ENCODE measurements at places on chromosomes 3 and 15.

GRCh38 chr15:39100106-39100660 lies 480.7 kb upstream of the THBS1 start:
- DNase-seq, result no peak

DNA sequence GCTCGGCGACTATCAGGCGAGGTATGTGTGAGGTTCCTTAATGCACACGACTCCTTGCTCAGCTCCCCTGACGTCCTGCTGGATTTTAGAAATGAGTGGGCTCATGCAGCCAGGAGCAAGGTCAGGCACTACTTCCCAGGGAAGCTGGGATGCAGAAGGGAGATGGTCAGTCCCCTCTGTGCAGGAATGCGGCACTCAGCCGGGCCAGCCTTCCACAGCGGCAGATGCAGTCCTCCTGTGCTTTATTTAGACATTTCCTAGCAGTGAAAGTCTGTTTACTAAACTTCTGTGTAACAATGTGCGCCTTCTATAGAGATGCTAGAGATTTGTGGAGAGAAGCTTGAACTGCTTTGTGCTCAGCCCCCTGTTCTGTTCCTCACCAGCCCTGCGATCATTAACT lies 252.1 kb downstream of the SLCO3A1 start:
- DNase-seq, result no peak

DNA sequence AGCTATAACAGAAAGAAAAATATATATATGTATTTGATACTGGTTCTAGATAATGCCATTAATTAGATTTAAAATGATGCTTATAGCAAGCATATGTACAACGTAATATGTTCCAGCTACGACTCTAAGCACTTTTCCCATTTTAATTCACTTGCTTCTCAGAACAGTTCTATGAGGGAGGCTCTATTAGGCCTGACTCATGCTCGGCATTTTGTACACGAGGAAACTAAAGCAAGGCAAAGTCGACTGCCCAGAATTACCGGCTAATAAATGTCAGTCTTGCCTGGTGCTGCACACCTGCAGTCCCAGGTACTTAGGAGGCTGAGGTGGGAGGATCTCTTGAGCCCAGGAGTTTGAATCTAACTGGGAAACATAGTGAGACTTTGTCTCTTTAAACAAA lies 106.0 kb downstream of the PTPRG start:
- DNase-seq, result no peak

- DNase-seq, result no peak
Observed at GRCh38 chr3:64895106-64895990, 207.5 kb upstream of the ADAMTS9 start.

DNA sequence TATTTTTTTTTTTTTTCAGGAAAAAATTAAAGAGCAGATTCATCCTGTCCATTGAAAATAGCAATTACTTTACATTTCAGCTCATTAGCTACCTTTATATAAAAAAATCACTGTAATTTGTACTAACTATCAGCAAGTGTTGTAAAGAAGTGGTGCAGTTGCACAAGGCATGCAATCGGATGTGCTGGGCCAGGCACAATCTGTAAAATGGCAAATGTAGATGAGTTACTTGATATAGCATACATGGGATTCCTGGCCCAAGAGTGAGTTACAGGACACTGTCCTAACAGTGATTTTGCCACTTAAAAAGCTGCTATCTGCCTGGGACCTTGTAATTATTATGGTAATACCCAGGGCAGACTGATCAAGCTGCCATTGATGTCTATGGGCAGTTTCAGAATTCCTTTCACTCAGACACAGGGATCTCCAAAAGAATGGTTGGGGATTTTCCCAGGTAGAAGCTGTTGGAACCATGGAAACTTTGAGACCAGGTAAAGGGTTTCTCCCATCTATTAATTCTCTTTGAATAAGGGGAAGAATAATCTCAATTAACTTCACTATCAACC lies 182.2 kb upstream of the ICE2 start:
- DNase-seq, result no peak

GRCh38 chr3:186939536-186939935 lies 9.2 kb downstream of the ST6GAL1 start:
- DNase-seq, result no peak

DNA sequence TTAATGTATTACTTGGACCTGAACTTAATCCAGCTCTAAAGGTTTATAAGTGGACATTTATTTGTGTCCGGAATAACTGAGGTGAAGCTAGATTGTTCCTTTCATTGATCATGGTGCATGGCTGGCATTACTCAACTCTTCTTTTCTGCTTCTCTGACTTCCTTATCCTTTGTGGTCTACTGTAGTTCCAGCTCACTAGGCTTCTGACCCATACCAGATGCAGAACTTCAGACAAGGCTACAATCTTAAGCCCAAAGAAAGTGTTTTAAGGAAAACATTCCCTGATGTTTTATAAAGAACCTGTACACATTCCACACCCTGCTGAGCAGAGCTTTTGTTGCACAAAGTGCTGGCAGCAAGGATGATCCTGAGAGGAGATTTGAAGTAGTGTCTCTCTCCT lies 250.8 kb upstream of the TGFBR2 start:
- DNase-seq, result no peak

- DNase-seq, result no peak
Observed at GRCh38 chr15:90192961-90193786, 8.0 kb upstream of the SEMA4B start.

GRCh38 chr15:75640483-75641178 lies 607 bp upstream of the IMP3 start:
- peak; percentile 11 for DNase-seq

- no peak for DNase-seq
Observed at GRCh38 chr15:79265167-79265566, 17.4 kb upstream of the ANKRD34C start.

Data from stimulated activated CD8-positive, alpha-beta memory T cell treated with anti-CD3 and anti-CD28 coated beads, Interleukin-2, amount 100 ng/mL, for 1 hour (primary cell).